HEK293T (cell line): ENCODE measurements at places on chromosomes 4 and X.

DNA sequence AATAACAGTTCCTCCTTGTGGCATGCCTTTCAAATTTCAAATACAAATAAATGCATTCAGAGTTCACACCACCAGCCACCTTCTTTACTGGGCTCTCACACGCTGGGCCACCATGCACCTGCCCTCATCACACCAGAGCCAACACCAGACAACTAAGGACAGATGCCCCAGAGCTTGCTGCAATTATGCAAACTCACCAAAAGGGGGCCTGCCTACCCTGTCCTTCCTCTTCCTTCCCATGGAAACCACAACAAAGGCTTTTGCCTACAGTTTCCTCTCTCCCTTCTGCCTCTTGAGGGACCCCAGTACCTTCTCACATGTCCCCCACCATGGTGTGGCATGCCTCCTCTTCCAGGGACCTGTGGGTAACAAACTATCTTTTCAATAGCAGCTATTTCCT is 1333.9 kb upstream of the TENM3 start:
- peak; percentile 13 for DNase-seq

DNA sequence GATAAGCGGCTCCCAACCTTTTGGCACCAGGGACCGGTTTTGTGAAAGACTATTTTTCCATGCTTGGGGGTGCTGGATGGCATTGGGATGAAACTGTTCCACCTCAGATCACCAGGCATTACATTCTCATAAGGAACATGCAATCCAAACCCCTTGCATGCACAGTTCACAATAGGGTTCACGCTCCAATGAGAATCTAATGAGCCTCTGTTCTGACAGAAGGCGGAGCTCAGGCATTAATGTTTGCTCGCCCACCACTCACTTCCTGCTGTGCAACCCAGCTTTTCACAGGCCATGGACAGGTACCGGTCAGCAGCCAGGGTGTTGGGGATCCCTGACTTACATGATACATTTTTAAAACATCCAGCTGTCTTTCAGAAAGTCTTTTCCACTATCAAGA is 187.3 kb downstream of the SLC39A8 start:
- no peak for DNase-seq

DNA sequence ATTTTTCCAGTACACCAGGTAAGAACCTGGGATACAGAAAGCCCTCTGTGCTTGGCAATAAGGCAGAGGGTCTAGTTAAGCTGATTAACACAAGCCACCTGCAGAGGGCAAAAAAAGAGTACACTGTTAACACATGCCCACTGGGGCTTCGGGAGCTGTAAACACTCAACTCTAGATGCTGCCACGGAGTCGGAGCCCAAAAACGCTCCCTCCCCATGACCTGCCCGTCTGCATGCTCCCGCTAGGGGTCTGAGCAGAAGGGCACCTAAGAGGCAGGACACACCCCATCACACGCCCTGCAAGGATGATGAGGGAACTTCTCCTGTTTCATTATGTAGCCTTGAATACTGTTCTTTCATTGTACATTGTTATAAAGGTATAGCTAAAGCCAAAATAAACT is 715.6 kb upstream of the AADAT start:
- DNase-seq, result peak; percentile 13

- DNase-seq, result no peak
These were observed 6.0 kb downstream of the RASGEF1B start for GRCh38 chr4:81465406-81466340.

DNA sequence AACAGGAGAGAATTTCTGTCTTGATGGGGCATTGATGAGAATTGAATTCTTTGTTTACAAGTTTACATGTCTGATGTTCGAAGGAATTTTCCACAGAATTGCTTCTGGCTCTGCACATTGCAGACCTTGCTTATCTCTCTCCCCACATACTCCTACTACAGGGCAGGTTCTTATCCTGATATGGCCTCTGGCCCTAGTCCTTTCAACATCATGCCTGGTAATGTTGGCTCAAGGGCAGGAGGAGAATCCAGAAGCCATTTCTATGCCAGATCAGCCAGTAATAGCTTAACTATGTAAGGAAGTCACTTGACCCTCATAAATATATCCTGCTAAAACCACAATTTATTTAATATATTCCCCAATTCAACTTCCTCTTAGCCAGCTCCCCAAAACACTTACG is 24.3 kb upstream of the TSPAN5 start:
- no peak for DNase-seq

GRCh38 chr4:173246719-173247118 is 78.1 kb downstream of the GALNT7 start:
- DNase-seq, result no peak

- no peak for DNase-seq
These were observed 98.2 kb upstream of the HHIP start for GRCh38 chr4:144547678-144548298.

GRCh38 chr4:171793723-171794122 is 19.5 kb upstream of the GALNTL6 start:
- no peak for DNase-seq

- no peak for DNase-seq
These were observed 28.3 kb downstream of the NBDY start for GRCh38 chrX:56757327-56757726.

- no peak for DNase-seq
These were observed 450.1 kb upstream of the TENM3 start for GRCh38 chr4:181793096-181793495.

- DNase-seq, result no peak
These were observed 26.0 kb downstream of the SMAD1 start for GRCh38 chr4:145507636-145508035.

GRCh38 chrX:119726900-119727555 is 31.4 kb upstream of the SOWAHD start:
- no peak for DNase-seq

DNA sequence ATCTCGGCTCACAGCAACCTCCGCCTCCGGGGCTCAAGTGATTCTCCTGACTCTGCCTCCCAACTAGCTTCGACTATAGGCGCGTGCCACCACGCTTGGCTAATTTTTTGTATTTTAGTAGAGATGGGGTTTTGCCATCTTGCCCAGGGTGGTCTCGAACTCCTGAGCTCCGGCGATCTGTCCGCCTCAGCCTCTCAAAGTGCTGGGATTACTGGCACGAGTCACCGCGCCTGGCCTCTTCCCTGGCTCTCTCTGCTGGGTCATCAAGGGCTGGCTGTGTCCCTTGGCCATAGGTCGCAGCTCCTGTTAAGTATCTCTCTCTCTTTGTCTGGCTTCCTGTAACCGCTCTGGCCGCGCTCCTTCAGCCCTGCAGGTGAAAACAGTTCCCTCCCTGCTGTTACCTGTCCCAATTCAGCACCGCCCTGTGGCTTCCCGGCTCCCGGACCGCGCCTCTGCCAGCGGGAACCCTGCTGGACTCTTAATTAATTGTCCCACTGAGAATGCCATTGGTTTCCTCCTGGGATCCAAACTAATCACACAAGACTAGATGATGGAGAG is 1.3 kb upstream of the RGS12 start:
- DNase-seq, result no peak

DNA sequence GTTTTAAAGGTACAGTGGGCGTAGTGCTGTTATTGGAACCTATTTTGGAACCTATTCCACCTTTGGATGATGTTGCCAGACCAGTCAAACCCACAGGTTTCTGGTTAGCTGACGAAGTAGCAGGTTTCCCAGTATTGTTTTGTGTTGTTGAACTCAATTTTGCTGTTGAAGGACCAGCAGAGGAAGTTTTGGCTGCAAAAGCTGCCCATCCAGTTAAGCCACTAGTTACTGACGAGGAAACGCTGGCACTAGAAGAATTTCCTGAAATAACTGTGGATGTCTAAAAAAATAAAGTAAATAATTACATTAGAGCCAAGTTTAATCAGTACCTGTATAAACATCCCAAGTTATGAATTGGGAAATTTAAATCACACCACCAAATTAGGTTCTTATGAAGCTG is 25.5 kb downstream of the INTS12 start:
- no peak for DNase-seq

GRCh38 chr4:54289316-54289715 is 60.2 kb downstream of the PDGFRA start:
- no peak for DNase-seq

GRCh38 chrX:140664939-140665338 is 44.6 kb upstream of the LINC00632 start:
- peak; percentile 23 for DNase-seq

GRCh38 chr4:123785538-123785937 is 388.9 kb downstream of the SPRY1 start:
- no peak for DNase-seq

- DNase-seq, result no peak
These were observed 180.3 kb downstream of the EVC2 start for GRCh38 chr4:5528031-5528436.

- DNase-seq, result no peak
These were observed 195.0 kb upstream of the HS3ST1 start for GRCh38 chr4:11623726-11624037.

- no peak for DNase-seq
These were observed 104.7 kb downstream of the MGST2 start for GRCh38 chr4:139770361-139770760.

DNA sequence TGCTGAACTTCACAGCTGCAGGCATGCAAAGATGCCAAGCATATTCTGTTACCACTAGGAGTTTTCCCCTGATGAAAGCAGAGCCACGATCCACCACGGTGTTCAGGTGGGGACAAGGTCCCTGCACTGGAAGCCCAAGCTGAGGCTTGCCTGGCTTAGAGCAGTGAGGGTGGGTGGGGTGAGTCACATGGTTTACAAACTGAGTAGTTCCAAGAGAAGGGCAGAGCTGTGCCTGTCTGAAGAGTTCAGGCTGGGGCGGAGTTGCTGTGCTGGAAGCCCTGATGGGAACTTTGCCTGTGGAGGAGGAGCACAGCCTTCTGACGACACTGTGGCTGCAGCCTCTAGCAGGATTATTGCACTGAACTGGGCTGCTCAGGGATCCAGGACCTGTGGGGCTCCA is 45.5 kb downstream of the FAM9B start:
- no peak for DNase-seq

GRCh38 chr4:10442976-10443375 is 14.2 kb downstream of the ZNF518B start:
- no peak for DNase-seq

- DNase-seq, result no peak
These were observed 11.5 kb upstream of the RASSF6 start for GRCh38 chr4:73631565-73632226.

- DNase-seq, result no peak
These were observed 44.5 kb downstream of the FGFRL1 start for GRCh38 chr4:1055721-1056590.

DNA sequence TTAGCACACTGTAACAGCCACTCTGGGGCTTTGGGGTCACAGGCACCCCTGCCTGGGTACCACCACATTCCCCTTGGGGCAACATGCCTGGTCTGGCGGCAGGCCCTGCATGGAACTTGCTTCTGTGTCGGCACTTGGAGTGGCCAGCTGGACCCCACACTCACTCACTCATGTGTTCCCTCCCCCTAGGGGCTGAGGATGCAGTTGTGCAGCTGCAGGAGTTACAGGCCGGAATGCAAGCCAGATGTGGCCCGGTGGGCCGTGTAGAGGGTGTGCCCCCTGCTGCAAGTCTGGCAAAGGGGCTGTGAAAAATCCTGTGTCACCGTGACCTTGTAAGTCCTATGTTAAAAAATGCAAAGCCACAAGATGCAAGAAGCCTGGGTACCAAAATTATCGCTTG is 34.2 kb downstream of the ATXN3L start:
- DNase-seq, result no peak

DNA sequence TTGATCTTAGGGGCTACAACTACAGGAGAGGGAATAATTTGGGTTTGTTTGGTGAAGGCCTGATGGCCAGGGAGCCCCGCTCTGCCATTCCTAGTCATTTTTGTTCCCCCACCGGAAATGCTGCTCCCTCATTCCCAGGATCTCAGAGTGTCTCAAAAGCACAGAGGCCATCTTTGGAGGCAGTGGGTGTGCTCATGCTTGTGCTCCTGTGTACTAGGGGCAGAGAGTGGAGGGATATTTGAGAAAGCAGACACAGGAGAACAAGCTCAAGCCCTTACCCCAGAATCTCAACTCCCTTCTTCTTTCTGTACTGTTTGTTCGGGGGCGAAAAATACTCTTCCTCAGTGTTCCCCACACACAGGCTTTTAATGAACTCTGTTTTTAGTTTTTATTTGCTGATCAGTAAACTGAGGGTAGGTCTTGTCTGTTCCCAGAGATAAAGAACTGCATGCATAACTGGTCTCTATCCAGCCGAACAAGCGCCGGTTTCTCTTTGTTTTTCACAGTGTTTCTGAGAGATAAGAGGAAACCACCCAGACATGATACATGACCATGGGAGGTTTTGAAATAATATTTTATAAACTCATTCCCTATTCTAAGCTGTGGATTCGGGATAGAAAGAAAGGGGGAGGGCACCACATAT is 32.9 kb upstream of the XK start:
- DNase-seq, result no peak

DNA sequence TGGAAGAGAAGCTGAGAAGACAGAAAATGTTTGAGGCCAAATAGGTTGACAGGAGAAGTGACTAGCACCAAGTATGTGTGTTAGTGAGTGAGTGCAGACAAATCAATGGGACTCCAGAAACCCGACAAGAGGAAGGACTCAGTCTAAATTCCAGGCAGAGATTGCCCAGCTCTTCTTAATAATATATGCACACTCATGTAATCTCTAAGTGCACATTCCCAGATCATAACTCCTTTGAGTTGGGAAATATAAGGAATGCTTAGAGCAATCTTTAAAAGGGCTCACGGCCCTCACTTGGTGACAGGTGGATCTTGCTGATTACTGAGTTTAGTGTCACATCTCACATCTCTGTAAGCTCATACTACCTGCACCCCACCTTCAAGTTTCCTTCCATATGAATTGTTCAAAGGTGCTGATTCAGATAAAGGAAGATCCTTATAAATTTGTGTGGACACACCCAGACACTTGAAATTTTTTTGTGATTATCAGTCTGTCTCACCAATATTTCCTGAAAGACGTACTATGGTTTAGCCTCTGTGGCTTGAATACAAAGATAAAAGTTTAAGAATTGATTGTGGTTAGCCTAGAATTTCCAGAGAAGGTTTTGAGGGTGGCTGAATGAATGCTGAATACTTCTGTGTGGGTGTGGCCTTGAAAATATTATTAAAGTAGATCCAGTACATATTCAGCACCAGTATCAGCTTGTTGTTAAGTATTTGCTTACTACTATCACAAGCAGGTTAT is 205.1 kb upstream of the UGT8 start:
- no peak for DNase-seq

GRCh38 chr4:107837776-107838618 is 13.3 kb downstream of the SGMS2 start:
- DNase-seq, result no peak

DNA sequence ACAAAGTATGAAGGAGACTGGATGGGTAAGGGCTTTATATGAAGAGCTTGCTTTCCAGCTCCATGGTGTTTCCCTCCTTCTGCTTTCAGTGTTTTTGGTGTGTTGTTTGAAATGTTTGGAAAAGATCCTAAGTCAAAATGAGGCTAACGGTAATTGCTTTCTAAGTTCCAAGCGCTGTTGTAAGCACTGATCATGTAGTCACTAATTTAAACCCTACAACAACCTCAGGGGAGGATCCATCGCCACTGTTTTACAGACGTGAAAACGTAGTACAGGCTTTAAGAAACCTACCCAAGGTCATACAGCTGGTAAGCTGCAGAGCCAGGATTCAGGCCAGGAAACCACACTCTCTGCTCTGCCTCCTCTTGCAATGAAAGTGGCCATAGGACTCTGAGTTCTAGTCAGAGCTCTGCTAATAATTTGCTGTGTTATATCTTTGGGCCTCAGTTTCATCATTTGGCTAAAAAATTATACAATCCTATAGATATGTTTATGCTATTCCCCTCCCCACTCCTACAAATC is 102.9 kb upstream of the PGRMC2 start:
- DNase-seq, result no peak

GRCh38 chr4:4787421-4787820 is 72.0 kb upstream of the MSX1 start:
- DNase-seq, result no peak

- DNase-seq, result no peak
These were observed 83.5 kb upstream of the AFF2 start for GRCh38 chrX:148416931-148417330.

GRCh38 chrX:2817036-2817435 is 11.7 kb upstream of the GYG2 start:
- no peak for DNase-seq
